Fibroblast of pulmonary artery (primary cell): ENCODE measurements at places on chromosomes 11 and 22.

DNA sequence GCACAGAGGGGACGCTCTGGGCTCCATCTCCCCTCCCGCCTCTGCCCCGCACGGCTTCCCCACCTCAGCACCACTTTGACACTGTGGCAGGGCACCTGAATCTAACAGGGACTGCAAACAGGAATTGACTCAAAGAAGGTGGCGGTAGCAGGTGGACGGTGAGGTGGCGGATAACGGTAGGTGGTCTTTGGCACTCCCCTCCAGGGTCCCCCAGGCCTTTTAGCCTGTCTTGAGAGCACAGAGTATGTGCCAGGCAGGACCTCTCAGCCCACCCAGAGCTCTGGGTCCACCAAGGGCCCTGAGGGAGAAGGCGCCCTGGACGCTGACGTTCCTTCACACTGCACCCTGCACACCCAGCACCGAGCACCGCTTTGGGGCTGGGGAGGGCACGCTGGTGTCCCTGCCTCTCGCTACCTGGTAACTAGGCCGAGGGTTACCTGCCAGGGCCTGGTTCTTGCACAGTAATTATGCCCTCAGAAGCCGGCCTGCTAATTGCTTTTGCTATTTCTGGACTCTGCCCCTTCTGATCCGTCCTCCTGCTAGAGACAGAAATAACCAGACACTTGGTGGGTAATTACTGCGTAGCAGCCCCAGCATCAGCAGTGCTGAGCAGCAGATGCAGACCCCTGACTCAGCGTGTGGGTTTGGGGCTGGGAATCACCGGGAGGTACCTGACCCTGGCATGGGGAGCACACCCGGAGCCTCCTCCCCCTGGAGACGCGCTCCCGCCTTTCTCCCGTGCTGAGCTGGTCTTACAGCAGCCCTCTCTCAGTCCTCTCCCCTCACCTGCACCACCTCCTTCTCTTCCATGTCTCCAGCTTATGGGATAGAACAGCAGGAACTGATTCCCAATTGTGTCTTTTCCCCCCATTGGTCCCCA, 103.3 kb upstream of the B3GAT1 start:
- DNase-seq = no peak

- DNase-seq = peak; percentile 100
Observed at GRCh38 chr11:66970807-66971442, 4.2 kb upstream of the C11orf86 start.

DNA sequence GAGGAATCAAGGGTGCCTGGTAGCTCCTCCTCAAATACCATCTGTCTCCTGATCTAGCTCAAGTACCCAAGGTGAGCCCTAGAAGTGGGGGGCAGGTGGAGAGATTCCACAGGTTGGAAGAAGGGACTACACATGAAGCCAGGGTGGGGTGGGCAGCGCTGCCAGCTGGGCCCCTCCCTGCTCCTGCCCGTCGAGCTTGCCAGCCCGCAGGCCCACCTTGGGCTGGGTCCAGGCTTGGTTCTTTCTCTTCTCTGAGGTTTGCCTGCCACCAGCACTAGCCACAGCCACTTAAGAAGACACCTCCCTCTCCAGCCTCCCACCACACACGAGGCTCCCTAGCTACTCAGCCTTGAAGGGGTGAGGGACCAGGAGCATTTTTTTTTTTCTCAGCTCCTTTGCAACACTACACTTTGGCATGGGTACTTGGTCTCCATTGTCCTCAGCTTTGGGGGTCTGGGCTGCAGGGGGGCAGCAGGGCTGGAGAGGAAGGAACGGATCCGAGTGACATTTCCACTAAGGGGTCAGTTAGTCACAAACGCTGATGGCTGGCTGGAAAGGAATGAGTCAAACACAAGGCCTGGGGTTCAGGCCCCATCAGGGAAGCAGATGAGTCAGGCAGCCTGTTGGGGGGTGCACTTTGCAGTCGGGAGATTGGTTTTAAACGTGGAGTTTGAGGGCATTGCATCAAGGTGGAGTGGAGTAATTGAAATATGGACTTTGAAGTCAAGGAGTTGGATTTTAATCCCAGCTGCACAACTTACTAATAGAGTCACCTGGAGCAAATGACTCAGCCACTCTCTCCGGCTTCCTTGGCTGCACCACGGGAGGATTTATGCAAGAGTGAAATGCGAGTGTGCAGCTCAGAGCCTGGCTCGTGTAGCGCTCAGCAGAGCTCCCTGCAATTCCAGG, 7.4 kb upstream of the NPTXR start:
- peak; percentile 60 for DNase-seq

- no peak for DNase-seq
Observed at GRCh38 chr11:10480760-10481159, 25.7 kb downstream of the AMPD3 start.

DNA sequence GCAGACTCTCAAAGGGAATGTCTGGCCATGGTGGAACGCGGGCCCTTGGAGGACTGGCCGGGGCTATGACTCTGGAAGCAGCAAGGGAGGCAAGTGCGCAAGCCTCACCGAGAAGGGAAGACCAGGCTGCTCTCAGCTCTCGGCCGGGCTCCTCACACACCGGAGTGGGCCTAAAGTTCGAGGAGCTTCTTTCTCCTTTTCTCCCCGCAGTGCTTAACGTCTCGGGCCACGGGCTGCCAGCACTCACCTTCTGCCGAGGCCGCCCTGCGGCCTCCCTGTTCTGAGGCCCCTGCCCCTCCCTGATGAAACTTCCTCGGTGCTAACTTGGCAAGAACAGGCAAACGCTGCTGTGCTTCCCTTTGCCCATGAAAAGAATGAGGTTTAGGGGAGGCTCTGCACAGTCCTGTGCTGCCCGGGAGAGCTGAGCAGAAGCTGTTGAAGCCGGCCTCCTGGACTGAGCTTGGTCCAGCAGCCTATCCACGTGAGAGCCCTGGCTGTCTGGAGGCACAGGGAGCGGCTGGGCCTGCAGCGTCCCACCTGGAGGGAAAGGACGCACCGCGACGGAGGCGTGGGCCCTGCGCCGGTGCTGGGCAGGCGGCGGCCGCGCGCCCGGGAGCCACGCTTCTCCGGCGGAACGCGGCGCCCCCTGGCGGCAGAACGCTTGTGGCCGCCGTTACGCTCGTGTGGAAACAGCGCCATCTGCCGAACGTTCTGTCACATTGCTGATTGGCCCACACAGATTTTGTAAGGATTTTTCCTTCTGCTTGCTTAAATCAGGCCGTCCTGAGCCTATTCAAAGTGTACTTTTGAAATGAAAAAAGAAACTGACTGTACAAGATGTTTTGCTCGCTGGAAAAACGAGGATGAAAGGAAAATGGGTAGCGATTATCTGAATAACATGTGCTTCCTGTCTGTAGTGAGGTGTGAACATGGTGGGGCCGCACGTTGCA, 65.0 kb upstream of the TMEM45B start:
- peak; percentile 81 for DNase-seq

DNA sequence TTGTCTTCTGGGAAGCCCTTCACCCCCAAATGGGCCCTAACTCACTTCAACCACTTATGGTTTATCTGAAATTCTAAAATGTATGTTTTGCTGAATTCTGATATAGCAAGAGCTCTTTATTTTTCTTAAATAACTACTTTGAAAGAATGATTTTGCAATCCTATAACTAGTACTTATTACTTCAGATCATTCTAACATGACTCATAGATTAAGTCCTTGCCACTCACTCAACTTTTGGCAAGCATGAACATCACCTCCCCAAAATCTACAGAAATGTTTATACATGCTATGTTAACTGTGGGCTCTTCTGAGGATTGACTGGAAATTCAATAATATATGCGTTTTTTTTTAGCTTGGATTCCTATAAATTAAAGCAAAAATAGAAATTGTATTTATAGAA, 367.4 kb upstream of the FAT3 start:
- DNase-seq = peak; percentile 63

DNA sequence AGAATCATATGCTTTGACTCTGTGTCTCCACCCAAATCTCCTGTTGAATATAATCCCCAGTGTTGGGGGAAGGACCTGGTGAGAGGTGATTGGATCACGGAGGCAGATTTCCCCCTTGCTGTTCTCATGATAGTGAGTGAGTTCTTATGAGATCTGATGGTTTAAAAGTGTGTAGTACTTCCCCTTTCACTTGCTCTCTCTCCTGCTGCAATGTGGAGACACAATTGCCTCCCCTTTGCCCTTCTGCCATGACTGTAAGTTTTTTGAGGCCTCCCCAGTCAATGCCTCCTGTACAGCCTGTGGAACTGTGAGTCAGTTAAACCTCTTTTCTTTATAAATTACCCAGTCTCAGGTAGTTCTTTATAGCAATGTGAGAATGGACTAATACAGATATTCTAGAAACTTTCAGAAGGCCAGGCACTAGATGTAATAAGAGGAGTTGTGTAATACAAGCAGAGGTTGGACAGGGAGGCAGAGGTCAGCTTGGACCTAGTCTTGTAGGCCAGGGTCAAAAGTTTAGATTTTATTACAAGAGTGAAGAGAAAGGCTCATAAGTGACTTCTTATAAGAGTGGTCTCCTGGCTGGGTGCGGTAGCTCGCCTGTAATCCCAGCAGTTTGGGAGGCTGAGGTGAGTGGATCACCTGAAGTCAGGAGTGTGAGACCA, 9.3 kb upstream of the SERPING1 start:
- no peak for DNase-seq

- no peak for DNase-seq
Observed at GRCh38 chr22:44586999-44587736, 89.1 kb upstream of the RTL6 start.

GRCh38 chr11:78219493-78220217, 30.9 kb downstream of the USP35 start:
- no peak for DNase-seq

GRCh38 chr11:2807801-2808241, 77.8 kb downstream of the CDKN1C start:
- no peak for DNase-seq

DNA sequence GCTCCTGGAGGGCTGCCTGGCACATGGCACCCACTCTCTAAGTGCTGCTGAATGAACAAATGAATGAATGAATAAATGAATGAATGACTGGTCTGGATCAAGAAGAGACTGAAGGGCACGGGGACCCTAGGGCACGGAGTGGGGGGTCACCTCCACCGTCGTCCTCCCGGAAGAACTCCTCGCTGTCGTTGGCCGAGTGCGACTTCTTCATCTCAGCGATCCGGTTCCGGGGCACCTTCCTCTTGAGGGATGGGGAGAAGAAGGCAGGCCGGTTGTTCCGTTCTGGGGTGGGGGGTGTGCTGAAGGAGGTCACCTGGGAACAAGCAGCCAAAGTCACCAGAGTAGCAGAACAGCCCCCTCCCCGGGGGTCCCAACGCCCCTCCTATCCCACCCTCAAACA, 36.0 kb downstream of the NUP50 start:
- no peak for DNase-seq

DNA sequence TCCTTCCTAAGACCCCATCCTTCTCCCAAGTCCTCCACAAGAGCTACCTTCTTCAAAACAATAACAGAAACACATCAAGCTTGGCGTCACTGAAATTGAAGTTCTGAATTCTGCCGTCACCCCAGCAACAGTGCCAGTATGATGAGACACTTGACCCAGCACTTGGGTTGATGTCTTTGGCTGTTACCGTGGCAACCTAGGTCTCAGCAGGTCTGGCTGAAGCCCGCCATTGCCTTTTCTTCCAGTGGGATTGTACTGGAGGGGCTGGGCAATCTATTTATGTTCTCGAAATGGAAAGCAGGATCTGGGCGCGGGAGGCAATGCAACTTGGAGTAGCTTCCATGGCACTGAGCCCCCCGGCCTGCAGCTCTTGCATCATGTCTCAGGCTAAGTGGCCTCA, 23.8 kb downstream of the NPTXR start:
- no peak for DNase-seq

DNA sequence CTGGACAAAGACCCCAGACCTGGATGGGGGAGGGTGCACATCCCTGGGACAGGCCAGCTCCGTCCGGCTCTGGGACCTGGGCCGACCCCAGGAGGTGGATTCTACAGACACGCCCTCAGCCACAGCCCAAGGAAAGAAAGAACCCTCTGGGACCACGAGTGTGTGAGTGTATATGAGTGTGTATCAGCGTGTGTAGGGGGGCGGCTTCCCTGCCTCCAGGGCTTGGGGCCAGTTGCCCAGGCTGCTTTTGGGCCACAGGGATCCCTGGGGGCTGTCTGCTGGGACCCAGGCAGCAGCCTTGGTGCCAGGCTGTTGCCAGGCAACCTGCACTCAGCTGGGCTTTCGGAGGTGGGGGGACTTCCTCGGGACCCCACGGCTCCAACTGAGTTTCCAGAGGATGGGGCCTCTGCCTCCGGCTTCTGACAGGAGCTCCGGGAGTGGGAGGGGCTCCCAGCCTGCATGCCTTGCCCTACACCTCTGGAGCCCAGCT, 8.9 kb downstream of the DUSP8 start:
- no peak for DNase-seq

GRCh38 chr22:24037851-24038765, 27.0 kb downstream of the CABIN1 start:
- no peak for DNase-seq

GRCh38 chr11:125330462-125331325, 165.4 kb downstream of the FEZ1 start:
- DNase-seq = no peak

DNA sequence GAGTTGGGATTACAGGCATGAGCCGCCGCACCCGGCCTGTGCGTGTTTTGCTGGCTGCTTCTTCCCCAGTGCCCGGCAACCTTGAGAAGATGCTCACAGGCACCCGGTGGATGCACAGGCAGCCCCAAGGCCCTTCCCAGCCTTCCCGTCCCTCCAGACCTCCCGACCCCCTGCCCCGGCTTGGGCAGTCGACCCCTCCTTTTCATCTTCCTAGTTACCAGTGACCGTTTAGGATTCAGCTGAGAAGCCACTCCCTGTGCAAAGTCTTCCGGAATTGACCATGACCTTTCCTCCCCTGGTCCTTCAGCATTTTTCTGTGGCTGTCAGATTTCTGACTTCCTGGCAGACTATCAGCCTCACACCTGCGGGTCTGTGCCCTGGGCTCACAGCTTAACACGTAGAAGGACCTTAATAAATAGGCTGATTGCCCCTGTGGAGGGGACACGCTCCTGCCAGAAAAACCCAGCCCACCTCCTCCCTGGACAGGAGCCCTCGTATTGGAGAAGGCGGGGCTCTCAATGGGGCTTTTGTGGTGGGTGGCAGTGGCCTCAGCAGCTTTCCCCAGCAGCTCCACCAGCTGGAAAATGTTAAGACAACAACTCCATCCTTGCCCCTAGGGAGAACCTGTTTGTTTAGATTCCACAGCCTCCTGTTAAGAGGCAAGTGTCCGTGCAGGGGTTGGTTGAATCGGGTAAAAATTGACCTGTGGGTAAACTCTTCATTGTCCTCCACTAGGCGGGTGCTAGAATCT, 10.4 kb upstream of the ANO1 start:
- no peak for DNase-seq

DNA sequence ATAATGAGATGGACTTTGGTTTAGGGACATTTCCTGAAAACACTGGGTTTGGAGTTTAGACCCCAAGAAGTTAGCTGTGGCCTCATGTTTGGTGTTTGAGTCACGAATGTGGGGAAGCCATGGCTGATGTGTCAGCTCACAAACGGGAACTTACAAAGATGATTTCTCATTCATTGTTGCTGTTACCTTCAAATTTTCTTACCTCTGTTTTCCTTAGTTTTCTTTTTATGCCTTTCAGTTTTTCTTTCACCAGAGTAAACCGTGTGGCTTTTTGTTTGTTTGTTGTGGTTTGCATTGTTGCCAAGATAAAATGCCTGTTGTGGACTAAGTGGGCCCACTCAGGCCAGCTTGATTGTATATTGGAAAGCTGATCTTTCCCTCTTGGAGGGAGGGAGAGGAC, 89.1 kb downstream of the SWAP70 start:
- peak; percentile 57 for DNase-seq

- no peak for DNase-seq
Observed at GRCh38 chr11:22347857-22348487, 9.8 kb downstream of the SLC17A6 start.
